Right forelimb (tissue), 1 donor: ENCODE measurements at places on chromosomes 5 and 9.

- DNase-seq = no peak
Observed at GRCh38 chr5:32790411-32790951, 79.4 kb downstream of the NPR3 start.

- DNase-seq = no peak
Observed at GRCh38 chr9:98430535-98431292, 175.3 kb upstream of the TBC1D2 start.

DNA sequence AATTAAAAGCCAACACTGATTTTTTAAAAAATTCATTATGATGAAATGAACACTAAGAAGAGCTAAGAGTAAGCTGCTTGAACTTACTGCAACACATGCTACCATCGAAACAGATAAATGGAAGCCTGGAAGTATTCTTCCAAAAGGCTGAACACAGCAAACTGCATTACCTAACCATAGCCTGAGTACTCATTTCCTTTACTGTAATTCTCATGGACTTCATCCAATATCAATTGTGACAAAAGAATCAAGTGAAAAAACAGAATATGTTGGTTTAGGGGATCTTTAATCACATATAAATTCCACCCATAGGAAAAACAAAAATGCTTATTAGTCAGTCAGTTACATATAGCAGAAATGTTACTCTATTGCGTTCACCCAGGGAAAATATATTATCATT lies 68.5 kb downstream of the DROSHA start:
- DNase-seq = no peak

DNA sequence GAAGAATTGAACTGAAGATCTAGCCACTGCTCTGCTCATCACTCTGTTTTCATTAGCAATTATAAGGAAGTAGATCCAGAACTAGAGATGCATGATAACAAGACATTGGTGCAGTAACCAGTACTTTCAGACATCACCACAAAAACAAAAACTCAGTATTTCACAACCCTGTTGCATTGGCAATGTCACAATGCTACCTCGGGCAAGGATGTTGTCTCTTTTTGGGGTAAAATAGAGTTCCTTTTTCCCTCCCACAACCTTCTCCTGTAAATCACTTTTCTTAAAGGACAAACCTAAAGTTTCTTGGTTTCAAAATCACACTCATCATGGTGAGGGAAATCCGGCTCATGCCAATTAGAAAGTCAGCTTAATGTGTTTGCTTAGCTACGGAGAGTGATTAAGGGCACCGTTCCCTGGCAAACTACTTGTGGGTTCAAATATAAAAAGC lies 420.1 kb upstream of the MEF2C start:
- no peak for DNase-seq

DNA sequence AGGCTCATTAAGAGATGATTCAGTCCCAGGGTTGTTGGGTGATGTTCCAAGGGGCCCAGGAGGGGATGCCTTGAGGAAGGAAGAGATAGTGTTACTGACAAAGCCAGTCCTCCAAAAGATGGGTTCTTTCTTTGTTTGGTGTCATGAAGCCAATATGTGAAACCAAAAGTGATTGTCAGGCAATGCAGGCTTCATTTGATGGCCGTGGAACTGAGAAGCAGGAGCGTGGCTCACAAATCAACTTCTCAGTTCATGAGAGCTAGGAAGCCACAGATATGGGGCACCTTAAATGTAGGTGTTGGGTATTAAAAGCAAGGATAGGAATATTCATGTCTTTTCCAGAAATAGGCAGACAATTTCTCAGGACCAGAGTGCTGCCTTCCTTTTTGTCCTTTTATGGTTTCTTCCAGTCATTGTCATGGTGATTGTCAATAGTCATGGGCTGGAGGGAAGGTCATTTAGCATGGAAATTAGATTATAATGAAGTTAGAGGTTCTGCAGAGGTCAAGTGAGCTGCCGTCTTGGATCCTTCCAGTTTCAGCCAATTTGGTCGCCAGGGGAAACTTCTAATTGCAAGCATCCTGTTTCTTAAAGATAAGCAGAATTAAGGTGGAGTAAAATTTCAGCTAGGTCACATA lies 393.0 kb downstream of the NTRK2 start:
- DNase-seq = no peak

DNA sequence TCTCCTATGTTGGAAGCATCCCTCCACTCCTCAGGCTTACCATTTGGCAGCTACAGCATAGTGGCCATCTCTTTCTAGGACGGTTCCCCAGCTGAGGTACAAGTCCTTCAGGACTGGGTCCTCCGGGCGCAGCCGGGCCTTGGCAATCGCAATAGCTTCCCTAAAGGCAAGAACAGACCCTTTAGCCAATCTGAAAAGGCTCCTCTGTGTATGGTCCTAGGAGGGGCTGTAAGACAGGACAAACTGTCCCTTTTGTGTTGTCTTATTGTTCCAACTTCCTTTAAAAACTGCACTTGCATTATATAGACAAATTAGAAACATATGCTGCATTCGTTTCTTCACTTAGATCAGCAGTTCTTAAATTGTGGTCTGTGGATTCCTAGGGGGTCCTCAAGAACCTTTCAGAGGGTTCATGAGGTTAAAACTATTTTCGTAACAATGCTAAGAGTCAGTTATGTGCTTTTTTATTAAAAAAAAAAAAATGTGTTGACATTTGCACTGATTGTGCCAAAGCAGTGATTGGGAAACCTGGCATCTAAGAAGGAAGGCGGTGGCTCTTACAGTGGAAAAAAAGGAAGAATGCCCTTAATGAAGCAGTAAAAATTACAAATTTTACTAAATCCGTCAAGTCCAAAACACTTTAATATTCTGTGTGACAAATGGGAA lies 38.7 kb downstream of the GEMIN5 start:
- no peak for DNase-seq

DNA sequence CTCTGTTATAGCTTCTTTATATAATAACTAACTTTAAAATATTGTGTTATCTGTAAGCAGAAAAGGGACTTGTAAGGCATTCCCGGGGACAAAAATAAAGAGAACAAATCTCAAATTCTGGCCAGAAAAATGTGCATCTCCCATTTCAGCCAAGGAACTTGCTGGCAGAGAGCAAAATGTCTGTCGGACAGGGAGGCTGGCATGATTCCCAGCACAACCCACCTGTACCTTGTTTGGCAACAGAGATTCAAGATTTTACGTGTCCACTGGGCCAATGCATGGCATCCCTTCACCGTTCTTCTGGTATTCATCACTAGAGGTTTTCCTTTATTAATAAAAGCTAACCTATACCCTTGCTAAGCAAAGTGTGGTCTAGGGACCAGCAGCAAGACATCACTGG lies 566.6 kb downstream of the PSAT1 start:
- DNase-seq = no peak

- no peak for DNase-seq
Observed at GRCh38 chr5:61689153-61689846, 357.2 kb downstream of the ZSWIM6 start.

DNA sequence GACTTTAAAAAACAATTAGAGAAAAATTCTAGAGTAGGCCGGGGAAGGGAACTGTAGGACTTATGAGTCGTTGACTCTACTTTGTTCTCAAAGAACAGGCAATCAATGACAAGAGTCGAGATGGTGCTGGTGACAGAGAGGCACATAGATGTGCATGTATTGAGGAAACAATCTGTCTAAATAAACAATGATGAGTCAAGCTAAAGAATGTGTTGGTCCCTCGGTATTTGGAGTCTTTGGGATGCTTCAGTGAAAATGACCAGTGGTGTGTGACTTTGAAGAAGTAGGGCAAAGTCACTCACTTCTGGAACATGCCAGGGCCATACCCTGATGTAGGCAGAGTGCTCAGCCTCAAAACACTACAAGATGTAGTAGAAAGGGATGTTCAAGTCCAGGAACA lies 288.1 kb upstream of the PANK3 start:
- peak; percentile 4 for DNase-seq

DNA sequence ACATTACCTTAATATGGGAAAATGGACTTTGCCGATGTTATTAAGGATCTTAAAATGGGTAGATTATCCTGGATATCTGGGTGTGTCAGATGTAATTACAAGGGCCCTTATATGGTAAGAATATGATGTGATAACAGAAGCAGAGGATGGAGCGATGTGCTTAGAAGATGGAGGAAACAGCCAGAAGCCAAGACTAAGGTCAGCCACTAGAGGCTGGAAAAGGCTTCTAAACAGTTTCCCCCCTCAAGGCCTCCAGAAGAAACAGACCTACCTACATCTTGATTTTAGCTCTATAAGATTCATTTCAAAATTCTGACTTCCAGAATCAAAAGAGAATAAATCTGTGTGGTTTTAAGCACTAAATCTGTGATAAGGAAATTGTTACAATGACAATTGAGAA lies 131.9 kb downstream of the CAAP1 start:
- DNase-seq = no peak

- peak; percentile 20 for DNase-seq
Observed at GRCh38 chr9:94638335-94639060, 820 bp downstream of the FBP1 start.

DNA sequence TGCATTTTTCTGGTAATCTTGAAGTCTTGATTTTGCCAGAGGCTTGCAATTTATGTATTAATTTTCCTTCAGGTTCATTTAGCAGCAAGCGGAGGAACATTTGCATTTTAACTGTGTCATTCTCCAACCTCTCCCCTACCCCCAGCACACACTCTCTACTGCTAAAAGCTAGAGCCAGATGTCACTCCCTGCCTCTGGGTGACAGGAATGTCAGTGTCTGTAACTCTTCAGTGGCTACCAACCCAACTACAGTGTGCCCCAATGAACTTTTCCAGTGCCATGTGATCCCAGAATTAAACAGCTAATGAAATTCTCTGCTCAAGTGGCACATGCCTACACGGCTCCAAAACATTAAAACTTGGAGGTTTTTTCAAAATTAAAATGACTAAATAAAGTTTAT lies 260.3 kb downstream of the GOLPH3 start:
- no peak for DNase-seq

DNA sequence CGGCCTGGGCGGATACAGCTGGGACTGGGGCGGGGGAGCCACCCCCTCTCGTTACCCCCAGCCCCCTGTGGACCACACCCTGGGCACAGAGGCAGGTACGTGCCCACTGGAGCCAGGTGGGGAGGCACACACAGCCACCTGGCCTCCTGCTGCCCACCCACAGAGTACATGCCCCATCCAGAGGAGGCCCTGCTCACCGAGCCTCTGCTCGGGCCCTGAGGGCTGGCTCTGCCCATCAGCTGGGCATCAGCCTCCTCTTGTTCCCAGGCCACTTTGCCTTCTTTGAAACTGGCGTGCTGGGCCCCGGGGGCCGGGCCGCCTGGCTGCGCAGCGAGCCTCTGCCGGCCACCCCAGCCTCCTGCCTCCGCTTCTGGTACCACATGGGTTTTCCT lies 6.3 kb downstream of the MAMDC4 start:
- peak; percentile 44 for DNase-seq

DNA sequence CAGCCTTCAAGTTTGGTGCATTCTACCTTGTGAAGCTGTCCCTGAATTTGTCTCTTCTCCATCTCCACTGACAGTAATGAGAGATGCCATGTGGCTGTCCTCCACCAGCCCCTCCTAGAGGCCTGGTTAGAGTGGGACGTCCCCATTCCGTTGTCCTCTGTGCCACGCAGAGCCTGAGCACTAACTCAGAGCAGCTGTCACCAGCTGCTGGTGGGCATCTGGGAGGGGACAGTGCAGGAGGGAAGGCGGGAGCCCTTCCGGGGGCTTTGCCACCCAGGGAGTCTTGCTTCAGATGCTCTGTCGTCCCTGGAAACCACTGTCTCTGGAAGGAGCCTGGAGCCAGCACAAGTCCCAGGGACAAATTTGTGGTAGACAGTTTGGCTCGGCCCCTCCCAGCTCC lies 78.6 kb downstream of the PDZD2 start:
- no peak for DNase-seq

DNA sequence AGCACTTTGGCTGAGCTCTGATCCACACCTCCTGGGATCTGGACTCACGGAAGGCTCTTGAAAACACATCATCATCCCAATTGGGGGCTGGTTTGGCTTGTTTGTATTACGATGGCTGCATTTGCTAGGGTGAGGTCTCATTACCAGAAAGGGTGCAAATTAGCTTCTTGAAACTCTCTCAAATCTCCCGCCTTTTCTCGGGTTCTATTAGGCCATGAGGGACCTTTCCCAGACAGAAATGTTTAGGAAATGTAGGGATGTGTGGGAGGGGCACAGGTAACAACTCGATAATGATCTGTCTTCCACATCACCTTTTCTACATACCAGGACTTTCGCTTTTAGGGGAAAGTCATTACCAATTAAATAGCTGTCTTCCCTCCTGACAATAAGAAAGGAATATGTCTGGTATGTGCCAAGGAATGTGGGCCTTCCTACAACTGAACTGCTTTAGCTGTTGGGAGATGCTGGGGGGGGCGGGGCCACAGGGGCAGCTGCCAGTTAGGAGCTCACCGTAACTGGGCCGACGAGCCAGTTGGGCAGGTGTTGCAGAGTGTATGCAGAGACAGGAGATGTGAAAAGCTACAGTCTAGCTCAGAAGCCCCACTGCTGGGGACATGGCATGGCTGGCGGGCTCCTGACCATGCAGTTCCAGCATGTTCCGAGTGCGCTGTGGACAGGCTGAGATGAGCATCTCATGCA lies 71.2 kb downstream of the AK8 start:
- no peak for DNase-seq

DNA sequence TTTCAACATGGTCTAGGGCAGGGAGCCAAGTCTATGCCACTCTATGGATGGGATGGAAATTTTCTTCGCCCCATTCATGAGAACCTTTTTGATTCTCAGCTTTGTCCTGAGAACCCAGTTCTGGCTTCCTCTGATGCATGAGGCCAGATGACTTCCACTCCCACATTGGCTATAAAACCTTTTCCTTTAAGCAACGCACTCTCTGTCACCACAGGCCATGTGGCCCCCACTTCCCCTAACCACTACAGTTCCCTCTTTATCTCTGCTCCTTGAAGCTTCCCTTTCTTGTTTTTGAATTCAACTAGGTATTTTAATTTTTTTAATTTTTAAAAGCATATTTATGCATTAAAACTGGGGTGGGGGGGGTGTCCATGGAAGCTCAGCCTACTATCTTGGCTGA lies 401.3 kb downstream of the ENC1 start:
- no peak for DNase-seq

DNA sequence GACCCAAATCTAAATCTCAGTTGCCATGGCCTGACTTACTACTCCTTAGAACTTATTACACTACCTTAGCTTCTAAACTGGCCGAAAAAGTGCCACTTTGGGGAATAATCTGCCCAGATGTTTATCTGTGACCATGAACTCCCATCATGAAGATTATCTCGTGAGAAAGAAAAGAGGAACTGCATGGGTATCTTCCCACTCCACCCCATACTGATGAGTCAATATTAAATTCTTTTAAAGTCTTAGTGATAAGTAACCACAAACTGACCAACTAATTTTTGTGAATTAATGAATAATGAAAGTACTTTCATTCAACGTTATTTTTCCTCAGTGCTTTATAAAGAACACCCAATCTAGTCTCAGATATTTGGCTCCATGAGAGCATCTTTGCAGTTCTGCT lies 493.5 kb downstream of the EBF1 start:
- DNase-seq = no peak
